Stimulated activated CD8-positive, alpha-beta memory T cell treated with anti-CD3 and anti-CD28 coated beads, Interleukin-4, amount 100 ng/mL, for 1 hour (primary cell): ENCODE measurements at places on chromosomes 2 and 18.

DNA sequence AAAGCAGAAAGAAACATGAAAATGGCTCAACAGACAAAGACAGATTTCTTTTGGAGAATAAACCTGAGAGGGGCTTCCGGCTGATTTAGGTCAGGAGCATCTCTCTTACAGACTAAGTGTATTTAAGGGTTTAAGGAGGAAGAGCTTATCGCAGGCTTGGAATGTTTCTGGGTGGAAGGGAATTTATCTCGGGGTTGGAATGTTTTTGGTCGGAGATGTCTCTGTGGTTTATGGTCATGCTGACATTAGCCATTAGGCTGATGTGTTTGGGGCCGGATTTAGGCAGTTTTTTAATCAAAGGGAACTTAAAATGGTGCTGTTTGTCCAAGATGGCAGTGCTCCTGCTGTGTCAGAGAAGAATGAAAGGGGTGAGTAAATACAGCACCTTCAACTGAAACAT lies 14.4 kb upstream of the PSMA8 start:
- DNase-seq, result no peak

- DNase-seq, result no peak
These were observed 50.2 kb upstream of the CTAGE1 start for GRCh38 chr18:22467760-22468553.

DNA sequence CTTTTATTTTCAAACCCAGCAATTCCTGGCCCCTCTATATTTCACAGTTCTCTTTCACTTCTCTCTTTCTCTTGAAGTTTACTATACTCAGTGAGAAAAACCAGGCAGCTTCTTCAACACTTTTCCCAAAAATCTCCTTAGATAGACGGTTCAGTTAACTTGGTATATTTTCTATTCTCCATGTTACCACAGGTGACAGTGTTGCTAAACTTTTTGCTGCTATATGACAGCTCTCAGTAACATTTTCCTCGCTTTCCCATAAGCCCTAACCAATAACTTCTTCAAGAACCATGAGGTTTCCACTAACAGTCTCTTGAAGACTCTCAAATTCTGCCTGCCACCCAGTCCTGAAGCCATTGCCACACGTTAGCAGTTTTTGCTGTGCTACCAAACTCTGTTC lies 45.8 kb downstream of the CYBRD1 start:
- no peak for DNase-seq

GRCh38 chr18:25915907-25916306 lies 174.5 kb downstream of the SS18 start:
- no peak for DNase-seq

- no peak for DNase-seq
These were observed 12.1 kb downstream of the TMEM131 start for GRCh38 chr2:97983698-97984097.

GRCh38 chr2:141933226-141933625 lies 197.6 kb downstream of the LRP1B start:
- no peak for DNase-seq

- no peak for DNase-seq
These were observed 132.8 kb upstream of the NCK2 start for GRCh38 chr2:105611811-105612424.

GRCh38 chr2:41460661-41461060 lies 587.2 kb upstream of the PKDCC start:
- DNase-seq, result no peak

GRCh38 chr2:48545244-48545643 lies 15.3 kb downstream of the STON1 start:
- DNase-seq, result no peak

- DNase-seq, result no peak
These were observed 8.1 kb upstream of the WIPF1 start for GRCh38 chr2:174605687-174606086.

GRCh38 chr2:230586328-230586982 lies 126.2 kb upstream of the CAB39 start:
- no peak for DNase-seq

- no peak for DNase-seq
These were observed 22.7 kb upstream of the DSC1 start for GRCh38 chr18:31185186-31185950.

- no peak for DNase-seq
These were observed 187.0 kb upstream of the COL3A1 start for GRCh38 chr2:188787021-188787657.

DNA sequence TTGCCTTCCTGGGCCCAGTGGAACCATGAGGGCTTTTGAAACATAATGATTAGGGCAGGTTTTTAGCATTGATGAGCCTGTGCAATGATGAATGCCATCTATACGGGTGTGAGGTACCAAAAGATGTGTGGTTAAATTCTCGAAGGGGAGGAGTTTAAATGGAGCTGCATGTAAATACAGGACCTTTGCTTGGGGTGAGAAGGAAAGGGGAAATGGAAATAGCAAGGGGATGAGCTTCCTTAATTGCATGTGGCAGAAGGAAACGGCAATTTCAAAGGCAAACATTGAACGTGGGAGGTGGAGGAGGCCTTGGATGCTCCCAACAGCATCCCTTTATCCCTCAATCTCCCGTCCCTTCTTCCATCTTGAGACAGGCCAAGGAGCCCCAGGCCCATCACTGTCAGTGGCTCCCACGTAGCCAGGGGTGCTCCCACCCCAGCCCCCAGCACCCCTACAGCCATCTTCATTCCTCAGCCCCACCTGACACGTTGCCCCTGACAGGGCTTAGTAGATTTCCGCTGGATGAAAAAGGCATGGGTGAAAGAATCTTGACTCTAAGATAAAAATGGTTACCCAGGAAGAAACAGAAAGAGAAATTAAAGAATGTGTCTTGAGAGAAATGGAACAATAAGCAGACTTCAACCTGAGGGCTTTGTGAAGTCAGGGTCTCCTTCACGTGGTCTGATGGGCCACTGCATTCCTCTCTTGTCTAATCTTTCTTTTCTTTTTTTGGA lies 32.5 kb downstream of the INPP5D start:
- DNase-seq, result no peak
